ENCODE measurements at places on chromosomes 7 and 10.

DNA sequence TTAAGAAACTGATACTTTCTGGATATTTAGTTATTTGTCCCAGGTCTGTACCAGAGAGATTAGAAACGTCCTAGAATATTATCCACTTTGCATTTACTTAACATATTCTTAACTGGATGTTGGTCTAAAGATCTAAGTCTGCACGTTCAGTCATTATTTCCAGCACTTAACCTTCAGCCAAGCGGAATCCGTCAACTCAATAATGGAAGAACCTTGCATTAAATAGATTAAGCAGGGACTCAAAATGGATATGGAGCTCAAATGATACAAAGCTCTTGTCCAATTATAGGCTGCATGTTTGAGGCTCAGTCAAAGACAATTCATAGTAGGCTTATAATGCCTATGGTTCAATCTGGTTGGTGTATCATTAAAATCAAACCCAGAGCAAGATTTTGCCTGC lies 162.9 kb downstream of the SEMA3D start:
- no peak for DNase-seq

- DNase-seq: no peak
Measured at GRCh38 chr7:37683246-37684120, at the start of gene GPR141. GPR141 (plus strand) TSS chr7:37683766; CDS start chr7:37740394, 56,628 bp downstream.

GRCh38 chr7:23491502-23491901 lies 21.2 kb upstream of the IGF2BP3 start:
- DNase-seq: no peak

DNA sequence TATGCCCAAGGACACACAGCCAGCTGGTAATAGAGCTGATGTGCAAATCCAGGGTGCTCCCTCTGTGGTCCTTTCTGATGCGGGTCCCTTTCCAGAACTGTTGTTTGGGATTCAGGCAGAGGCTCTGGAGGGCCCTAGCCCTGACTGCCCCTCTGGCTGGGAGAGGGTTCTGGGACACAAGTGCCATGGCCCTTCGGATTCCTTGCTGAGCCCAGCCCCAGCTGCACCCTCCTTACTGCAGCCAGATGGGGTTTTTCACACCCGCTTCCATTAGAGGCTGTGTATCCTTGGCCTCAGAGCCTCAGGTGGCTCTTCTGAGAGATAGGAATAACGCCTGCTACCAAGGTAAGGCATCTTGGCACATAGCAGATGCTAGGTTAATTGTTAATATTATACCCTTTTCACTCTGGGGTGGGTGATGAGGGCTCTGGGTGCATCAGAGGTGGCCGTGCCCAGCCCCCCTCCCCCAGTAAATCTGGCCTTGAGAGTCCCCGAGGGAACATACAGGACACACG lies 89.8 kb upstream of the LRRC4 start:
- no peak for DNase-seq

GRCh38 chr10:62027841-62028501 lies 126.5 kb downstream of the ARID5B start:
- no peak for DNase-seq

- no peak for DNase-seq
Measured at GRCh38 chr7:102944241-102944640, 31.4 kb downstream of the LRRC17 start.

GRCh38 chr7:126685018-126685573 lies 567.6 kb downstream of the GRM8 start:
- no peak for DNase-seq

GRCh38 chr10:93751832-93752231 lies 5.9 kb upstream of the LGI1 start:
- peak; percentile 21 for DNase-seq

GRCh38 chr10:77641788-77642397 lies 4.3 kb upstream of the KCNMA1 start:
- peak; percentile 73 for DNase-seq

GRCh38 chr7:18685971-18686370 lies 190.4 kb downstream of the HDAC9 start:
- no peak for DNase-seq

- no peak for DNase-seq
Measured at GRCh38 chr10:51705774-51706173, 6.4 kb upstream of the CSTF2T start.

- no peak for DNase-seq
Measured at GRCh38 chr7:151338809-151339208, 2.8 kb upstream of the NUB1 start.

GRCh38 chr7:81467964-81468363 lies 301.9 kb downstream of the HGF start:
- DNase-seq: no peak

DNA sequence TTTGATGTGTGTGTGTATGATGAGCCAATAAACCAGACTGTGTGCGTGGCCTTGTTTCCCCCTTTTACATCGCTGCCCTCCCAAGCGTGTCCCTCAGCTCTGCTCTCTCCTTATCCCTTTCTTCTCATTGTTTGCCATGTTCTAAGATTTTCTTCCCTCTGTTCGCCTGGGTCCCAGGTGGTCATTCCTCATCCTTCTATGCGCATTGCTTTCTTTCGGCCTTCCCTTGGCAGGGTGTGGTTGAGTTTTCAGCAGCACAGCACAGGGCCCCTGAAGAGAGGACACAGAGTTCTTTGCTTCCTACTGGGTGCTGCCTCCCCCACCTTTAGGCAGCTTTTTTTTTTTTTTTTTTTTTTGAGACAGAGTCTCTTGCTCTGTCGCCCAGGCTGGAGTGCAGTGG lies 23.1 kb downstream of the GBX1 start:
- no peak for DNase-seq

DNA sequence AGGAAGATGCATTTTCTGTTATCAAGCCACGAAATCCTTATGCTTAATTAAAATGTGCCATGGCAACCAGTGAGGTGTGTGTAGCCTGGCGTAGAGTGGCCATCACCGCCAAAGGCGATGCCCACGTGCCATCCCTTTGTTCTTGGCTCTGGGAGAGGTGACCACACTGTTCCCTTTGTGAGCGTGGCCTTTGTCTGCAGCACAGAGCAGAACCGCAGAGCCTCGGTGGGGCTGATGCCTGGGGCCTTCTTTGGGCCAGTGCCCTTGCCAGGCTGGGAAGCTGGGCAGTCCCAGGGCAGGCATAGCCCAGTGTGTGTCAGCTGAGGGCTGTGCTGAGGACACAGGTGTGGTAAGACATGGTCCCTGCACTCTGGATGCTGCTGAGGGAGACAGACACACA lies 48.3 kb downstream of the BUB3 start:
- DNase-seq: no peak

DNA sequence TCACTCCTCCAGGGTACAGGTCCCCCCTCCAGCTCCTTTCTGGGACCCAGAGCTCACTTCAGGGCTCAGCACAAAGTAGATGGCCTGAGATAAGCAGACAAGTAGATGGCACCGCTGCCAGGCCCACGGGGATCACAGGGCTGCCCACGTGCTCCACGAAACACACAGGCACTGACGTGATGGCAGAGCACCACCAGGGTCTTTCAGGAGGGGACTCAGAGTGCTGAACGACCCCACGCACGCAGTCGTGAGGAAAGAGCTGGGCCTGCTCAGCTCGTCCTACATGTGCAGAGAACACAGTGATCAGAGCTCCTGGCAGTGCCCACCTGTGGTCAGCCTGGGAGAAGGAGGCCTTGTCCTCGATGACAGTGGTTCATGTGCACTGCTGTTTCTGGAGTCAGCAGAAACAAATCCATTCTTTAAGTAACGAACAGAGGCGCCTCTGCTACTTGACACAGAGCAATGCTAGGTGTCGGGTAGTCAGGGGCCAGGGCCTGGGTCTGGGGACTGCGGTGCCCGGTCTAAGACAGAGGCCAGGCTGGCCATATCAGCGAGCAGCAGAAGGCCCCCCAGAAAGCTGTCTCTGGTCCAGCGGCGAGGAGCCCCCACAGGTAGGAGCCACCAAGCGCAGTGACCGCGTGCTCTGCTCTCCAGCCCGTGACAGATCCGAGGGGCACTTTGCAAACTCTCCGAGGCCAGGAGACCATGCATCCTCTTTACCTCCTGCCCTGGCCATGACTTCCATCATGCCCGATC lies 129.8 kb upstream of the FAM20C start:
- DNase-seq: no peak

GRCh38 chr7:8625612-8626011 lies 192.2 kb downstream of the NXPH1 start:
- DNase-seq: no peak

Data from K562 (cell line).